ENCODE measurements at places on chromosomes 4 and X.

GRCh38 chr4:2829933-2830451 lies 13.7 kb upstream of the ADD1 start:
- DNase-seq = no peak

GRCh38 chr4:147831551-147832171 lies 99.8 kb downstream of the ARHGAP10 start:
- DNase-seq = no peak

DNA sequence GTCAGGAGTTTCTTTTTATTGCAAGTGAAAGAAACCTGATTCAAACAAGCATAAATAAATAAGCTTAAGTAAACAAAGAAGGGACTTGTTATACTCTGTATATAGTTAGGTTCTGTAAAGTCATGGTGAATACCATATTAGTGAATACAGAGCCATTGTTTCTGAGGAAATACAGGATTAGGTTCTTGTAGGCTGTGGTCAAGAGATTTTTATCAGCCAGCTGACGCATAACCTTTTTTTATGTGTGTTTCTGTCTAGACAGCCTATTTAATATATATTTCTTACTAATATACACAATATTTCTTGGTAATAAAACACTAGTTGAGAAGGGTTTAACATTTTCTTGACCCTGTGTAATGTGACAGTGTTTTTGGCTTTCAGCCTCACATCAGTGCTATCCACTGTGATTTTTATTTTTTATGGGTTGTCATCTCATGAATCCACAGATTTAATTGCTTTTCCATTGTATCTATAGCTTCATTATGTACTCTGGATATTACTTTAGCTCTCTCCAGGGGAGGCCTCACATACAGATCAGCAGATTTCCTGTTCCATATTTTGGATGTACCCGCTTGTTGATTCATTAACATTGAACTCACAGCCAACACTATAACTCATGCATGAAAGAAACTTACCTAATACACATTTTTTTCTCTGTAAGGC lies 8.0 kb downstream of the HERC3 start:
- no peak for DNase-seq

DNA sequence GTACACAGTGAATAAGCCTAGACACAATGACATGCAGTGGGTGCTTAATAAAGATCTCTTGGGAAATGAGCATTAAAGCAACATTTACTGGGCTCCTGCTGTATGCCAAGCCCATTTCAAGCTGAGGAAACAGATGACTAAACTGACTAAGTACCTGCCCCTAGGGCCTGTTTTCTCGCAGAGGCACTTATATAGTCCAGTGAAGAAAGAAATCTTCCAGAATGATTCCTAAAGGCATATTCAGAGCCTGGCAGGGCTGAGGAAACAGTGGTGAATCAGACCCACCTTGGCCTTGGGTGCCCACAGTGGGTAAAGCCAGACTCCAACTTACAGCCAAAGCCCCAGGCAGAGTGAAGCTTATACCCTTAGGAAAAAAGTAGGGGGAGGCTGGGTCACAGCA lies 22.0 kb upstream of the S100P start:
- no peak for DNase-seq

DNA sequence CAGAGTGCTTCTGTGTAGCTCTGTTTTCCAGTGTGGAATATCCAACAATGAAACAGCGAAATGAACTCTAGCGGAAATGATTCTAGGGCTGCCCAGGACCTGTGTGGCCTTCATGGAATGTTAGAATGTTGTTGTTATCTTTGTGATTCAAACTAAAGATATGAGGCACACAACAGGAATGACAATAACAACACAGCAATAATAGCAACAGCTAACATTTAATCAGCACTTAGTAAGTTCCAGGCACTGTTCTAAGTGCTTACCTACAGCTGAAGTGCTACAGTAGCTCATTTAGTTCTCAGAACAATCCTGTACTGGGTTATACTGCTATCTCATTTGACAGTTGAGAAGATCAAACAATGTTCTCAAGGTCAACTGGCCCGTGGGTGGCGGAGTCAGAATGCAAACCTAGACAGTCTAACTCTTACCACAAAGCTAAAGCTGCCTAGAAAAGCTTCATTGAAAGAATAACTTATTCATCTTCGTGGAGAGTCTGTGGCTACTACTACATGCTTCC lies 63.7 kb downstream of the MAML3 start:
- no peak for DNase-seq

DNA sequence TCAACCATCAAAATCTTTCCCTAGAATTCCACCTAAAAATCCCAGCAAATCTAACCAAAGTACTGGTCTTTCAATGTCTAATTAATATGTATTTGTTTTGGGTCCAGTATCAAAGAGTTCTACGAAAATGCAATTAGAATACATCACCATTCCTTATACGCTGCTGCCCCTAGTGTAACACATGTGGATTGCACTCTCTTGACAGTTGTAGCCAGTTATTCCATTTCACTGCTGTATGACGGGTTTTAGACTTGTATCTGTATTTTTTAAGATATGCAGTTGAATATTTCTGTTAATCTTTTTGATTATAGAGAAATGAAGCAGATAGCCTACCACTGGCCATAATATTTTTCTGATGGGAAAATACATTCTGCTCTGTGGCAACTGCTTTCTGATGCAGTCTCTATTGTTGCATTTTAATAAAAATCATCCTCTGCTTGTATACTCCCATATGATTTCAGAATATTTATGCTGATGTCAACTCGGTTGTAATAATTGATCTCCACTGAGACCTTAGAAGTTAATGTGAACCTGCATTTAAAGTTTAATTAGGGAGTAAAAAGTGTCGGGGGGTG lies 17.1 kb upstream of the PAGE2B start:
- DNase-seq = peak; percentile 33

DNA sequence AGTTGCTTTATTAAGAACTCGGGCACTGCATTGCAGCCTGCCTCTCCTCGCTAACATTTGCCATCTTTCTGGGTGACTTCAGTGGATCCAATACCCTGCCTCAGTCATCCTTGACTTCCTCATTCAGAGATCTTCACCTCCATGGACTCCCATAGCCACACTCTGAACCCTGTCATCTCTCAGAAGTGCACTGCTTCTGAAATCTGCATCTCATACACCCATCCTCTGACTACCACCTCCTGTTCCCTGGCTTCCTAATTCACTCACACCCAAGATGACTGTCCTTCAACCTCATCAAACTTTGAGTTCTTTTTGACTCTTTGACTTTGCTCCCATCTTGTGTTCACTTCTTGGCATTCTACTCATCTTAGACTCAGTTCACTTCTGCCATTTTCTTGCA lies 25.3 kb upstream of the CYBB start:
- DNase-seq = no peak

- DNase-seq = no peak
Measured at GRCh38 chr4:135269125-135269890, 1067.7 kb upstream of the PABPC4L start.

GRCh38 chr4:48346594-48346993 lies 5.3 kb downstream of the SLAIN2 start:
- DNase-seq = no peak

GRCh38 chr4:141657550-141658250 lies 21.3 kb downstream of the IL15 start:
- DNase-seq = no peak

DNA sequence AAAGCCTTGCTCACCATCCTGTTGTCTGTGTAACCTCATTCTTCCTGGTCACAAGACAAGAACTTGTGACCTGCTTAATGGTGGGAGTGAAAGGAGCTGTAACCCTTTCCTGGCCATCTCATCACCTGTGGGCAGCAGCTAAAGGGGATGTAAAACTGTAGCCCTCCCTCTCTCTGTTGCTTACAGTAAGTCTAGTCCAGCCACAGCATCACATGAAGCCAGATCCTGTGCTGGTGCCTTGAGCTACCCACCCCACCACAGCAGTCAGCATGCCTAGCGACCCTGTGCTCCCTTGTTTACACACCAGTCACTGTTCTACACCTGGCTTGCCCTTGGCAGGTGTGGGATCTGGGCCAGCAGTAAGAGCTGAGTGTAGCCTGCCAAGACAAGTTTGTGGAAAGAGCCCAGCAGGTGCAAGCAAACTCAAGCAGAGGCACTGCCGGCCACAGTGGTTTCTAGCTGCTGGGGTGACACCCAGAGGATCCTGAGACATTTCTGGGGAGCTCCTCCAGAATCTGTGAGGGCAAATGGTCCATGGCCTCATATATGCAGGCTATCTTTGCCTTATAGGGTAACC lies 41.0 kb downstream of the UGT2B28 start:
- DNase-seq = no peak

DNA sequence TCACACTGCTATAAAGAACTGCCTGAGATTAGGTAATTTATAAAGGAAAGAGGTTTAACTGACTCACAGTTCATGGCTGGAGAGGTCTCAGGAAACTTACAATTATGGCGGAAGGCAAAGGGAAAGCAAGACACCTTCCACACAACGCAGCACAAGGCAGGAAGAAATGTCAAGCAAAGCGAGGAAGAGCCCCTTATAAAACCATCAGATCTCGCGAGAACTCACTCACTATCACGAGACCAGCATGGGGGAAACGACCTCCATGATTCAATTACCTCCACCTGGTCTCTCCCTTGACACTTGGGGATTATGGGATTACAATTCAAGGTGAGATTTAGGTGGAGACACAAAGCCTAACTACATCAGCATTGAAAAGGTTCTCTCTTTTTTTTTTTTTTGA lies 39.6 kb downstream of the PALLD start:
- DNase-seq = no peak

DNA sequence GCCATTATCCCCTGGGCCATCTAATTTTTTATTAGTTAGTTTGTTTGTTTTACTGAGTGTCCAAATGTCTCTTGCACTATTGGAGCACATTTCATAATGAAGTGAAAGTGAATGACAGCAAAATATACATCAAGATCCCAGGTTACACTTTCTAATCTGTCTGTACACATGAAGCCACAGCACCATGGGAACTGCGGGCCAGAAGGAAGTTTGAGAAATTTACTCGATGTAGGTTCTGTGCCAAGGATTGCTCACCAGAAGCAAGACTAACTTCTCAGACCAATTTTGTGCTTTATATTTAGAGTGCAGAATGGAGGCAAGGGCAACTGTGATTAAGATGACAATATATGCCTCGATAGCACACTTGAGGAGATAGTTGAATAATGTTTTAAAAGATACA lies 258.0 kb downstream of the COL25A1 start:
- DNase-seq = no peak

DNA sequence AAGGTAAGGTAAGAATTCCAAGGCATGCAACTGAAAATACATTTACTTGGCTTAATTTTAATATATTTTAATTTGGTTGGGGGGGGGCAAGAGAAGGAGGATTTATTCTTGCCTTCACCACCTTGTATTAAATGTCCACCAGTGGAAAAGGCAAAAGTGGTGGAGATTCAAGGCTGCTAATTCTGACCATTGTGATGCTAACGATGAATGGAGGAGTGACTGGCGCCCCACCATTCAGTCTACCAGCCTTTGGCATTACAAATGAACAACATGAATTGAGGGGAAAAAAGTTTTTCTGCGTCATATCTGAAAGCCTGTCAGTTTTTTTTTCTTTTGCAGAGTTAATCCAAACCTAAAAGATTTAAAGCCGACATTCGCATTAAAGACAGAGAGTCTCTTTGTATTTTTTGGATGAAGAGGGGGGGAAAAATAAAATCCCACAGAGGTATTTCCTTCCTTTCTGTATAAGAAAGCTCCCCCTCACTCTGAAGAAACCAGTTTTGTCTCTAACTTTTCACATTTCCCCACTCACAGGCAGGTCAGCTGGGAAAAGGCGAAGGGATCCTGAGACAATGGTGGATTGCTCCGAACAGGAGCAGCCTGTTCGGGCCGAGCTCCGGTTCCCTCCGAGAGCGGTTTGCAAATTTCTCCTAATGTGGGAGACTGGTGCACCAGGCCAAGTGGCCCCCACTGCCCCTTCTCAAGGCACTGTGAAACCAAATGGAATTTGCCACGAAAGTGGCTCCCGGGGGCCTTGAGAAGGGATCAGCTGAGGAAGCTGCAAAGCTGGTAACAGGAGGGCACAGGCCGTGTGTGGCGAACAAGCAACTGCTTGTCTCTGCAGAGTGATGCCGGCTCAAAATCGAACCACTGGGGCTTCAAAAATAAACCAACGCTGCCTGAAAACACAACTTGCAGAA lies 28.1 kb downstream of the SHISA3 start:
- no peak for DNase-seq

DNA sequence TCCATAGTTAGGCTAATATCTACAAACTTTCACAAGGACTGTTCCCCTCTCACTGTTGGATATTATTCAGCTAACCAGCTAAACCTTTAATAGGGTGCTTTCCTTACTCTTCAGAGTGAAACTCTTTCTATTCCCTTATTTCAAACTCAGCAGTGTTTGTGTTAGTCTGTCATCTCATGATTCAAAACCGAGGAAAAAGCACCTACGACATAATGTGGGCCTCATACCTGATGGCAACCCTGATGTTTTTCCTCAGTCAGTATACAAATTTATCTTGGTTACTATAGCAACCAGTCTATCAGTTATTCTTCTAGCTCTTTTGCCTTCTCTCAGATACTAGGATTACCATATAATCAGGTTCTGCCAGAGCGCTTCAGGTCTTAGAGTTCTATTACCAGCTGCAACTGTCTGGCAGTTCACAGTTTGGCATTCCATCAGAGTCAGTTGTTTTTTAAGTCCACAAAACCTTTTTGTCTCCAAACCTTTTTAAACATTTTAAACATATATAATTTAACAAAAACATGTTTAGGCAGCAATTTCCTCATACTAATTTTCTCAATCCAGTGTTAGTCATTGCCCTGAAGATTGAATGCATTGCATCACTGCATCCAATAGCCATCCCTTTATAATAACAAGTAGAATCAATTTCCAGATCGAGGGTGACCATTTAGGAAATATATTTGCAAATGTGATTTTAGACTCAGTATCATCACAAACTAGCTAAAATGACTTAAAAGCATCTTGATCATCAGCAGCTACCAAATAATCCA lies 7.4 kb downstream of the WDR44 start:
- no peak for DNase-seq

GRCh38 chr4:168411318-168412150 lies 68.8 kb downstream of the DDX60L start:
- DNase-seq = no peak

- DNase-seq = no peak
Measured at GRCh38 chr4:132565542-132565941, 583.6 kb upstream of the PCDH10 start.

DNA sequence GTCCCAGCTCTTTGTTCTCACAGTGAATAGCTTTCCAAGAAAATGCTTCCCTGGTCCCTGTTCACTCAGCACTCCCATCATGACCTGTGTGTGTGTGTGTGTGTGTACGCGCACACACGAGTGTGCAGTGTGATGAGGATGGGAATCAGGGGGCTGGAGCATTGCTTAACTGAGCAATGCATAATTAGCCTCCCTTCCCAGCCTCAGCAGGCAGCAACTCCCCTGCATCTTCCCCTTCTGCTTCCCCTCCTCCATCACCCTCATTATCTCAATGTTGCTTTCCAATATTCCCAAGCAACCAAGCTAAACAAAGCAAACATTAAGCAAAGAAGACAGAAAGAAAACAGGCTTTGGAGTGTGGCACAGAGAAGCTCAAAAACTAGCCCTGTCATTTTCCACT lies 137.0 kb downstream of the RBM47 start:
- DNase-seq = no peak

DNA sequence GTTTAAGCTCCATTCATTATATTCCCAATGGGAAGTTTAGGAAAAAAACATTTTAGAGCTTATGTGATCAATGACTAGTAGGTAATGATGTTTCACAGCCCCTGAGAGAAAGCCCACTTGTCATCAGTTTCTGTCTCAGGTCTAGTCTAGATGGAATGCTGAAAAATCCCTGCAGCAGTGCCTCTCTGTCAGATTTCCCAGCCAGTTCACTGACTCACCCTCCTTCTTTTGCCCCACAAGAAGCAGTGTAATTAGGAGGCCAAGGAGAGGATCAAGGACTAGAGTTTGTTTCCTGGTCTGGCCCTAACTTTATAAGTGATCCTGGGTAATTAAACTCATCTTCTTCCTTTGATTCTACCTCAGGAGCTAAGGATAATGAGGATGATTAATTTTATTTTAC lies 118.7 kb upstream of the ANXA3 start:
- DNase-seq = no peak
